ENCODE measurements at places on chromosomes 7 and 10. TPM values are rescaled to one million over a fixed set of nuclear protein-coding genes. Genes with fewer than 3 reads are reported as not detected.

BTBD16 gene
- total RNA-seq: 0.15 TPM

CH25H gene
- 2.0 TPM for total RNA-seq

SKIDA1 gene
- total RNA-seq: 0.99 TPM

DPY19L1 gene
- 29.4 TPM for total RNA-seq

ETV1 gene
- total RNA-seq: 45.4 TPM

ZWINT gene
- 55.9 TPM for total RNA-seq

CYP3A7 gene
- total RNA-seq: 0.33 TPM

SCART1 gene
- total RNA-seq: 3.0 TPM

TAS2R41 gene
- total RNA-seq: 0.17 TPM

GSTO2 gene
- total RNA-seq: 3.8 TPM

GIMAP8 gene
- total RNA-seq: 0.15 TPM

AGR3 gene
- total RNA-seq: not detected

AGAP5 gene
- 4.1 TPM for total RNA-seq

HTRA1 gene
- 159 TPM for total RNA-seq

HSPA12A gene
- 9.0 TPM for total RNA-seq

SFTPD gene
- not detected for total RNA-seq

TDRD1 gene
- total RNA-seq: 0.50 TPM

RADIL gene
- total RNA-seq: 1.3 TPM

POMZP3 gene
- total RNA-seq: 2.3 TPM

STOX1 gene
- total RNA-seq: not detected

SIRT1 gene
- total RNA-seq: 12.6 TPM

LRRN3 gene
- 3.2 TPM for total RNA-seq

PILRB gene
- 8.9 TPM for total RNA-seq

PRKG1 gene
- total RNA-seq: 50.4 TPM

All from smooth muscle cell of trachea (primary cell).